ENCODE measurements at places on chromosomes 11 and 22.

- DNase-seq = no peak
Measured at GRCh38 chr11:96075532-96075959, 151.6 kb upstream of the MTMR2 start.

DNA sequence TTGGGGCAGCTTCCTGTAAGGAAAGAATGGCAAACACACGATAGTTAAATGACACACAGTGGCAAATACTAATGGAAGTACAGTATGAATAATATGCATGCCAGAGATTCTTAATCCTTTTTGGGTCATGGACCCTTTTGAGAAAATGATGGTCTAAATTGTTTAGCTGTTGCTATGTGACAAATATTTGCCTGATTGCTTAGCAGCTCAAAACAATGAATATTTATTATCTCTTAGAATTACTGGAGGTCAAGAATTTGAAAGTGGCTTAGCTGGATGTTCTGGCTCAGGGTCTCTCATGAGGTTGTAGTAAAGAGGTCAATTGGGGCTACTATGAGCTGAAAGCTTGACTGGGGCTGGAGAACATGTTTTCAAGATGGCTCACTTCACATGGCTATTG lies 69.7 kb downstream of the FANCF start:
- no peak for DNase-seq

- DNase-seq = no peak
Measured at GRCh38 chr11:73252577-73253191, 19.5 kb upstream of the P2RY6 start.

DNA sequence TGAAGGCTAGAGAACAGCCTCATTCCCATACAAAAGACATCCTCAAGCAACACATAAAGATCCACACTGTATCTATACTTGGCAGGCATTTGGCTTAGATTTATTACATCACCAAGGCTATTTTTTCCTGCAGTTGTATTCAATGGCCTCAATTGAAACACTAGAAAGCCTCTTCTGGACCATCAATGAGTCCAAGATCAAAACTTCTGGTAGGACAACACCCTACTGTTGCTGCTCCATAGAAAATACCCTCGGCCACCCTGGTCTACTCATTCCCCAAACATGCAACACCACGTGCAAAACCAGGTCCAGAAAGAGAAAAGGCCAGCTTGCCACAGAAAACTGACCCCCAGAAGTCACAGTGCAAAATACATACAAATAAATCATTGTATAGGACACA lies 56.9 kb upstream of the CADM1 start:
- DNase-seq = no peak

GRCh38 chr11:71112990-71113389 lies 139.4 kb downstream of the SHANK2 start:
- DNase-seq = no peak

DNA sequence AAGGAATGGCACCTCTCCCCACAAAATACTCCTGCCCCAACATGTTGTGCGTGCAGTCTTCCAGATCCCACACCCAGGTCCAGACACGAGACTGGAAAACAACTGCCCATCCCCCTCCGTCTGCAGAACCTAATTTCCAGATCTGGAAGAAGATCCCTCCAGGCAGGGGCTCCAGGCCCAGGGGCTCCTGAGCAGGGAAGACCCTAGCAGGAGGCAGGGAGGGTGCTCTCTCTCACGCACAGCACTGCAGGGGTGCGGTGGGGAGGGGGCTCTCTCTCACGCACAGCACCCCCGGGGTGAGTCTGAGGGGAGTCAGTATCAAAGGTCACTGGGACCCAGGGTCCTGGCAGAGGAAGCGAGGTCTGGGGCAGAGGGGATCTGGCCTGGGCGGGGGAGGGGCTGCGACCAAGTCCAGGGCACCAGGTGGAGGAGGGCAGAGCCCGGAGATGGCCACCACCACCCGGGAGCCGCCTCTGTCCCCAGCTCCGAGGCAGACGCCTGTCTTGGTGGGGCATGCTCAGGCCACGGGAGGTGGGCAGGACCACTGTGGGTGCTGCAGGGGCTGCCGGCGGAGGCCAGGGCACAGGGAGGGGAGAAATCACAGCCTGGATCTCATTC lies 1.7 kb downstream of the MLC1 start:
- no peak for DNase-seq

DNA sequence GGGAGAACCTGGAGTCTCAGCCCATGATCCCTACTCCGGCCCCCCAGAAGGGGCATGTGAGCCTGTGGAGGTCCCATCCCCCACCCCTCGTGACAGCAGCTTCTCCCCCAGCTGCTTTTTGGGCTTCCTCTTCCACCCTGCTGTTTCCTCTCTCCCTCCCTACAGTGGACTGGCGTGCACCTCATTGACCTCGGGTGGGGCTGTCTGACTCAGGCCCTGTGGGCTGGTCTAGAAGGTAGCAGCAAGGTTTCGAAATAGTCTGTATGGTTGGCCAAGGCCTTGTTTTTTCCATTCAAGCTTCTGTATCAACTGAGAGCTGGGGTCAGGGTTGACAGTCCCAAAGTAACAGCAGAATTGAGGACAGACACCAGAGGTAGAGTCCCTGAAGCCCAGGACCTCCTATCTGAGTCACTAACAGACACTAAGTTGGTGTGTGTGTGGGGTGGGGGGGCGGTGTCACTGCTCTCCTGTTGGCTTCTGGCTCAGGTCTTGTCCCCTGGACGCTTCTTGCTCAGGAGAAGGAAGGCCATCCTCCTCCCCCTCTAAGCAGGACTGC lies 7.7 kb downstream of the SLC37A2 start:
- peak; percentile 17 for DNase-seq

DNA sequence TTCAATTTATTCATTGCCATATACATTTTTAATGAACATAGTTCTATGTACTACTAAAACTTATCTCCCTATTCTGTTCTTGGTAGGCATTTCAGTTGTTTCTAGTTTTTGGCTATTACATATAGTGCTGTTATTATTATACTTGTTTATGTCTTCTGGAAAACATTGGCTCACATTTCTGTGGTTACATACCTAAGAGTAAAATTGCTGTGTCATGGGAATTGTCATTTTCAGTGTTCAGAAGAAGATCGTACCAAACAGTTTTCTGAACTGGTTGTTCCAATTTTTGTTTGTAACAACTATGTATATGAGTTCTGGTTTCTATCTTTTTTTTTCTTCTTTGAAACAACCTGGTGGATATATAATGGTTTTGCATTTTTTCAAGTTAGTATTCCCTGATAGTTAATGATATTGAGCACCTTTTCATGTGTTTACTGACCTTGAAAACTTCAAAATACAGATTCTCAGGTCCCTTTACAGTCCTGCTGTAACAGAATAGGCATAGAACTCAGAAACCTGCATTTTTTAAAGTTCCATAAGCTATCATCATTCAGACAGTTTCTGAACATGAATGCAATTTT lies 230.7 kb downstream of the JRKL start:
- DNase-seq = no peak

GRCh38 chr11:706439-706956 lies 467 bp downstream of the EPS8L2 start:
- peak; percentile 67 for DNase-seq

DNA sequence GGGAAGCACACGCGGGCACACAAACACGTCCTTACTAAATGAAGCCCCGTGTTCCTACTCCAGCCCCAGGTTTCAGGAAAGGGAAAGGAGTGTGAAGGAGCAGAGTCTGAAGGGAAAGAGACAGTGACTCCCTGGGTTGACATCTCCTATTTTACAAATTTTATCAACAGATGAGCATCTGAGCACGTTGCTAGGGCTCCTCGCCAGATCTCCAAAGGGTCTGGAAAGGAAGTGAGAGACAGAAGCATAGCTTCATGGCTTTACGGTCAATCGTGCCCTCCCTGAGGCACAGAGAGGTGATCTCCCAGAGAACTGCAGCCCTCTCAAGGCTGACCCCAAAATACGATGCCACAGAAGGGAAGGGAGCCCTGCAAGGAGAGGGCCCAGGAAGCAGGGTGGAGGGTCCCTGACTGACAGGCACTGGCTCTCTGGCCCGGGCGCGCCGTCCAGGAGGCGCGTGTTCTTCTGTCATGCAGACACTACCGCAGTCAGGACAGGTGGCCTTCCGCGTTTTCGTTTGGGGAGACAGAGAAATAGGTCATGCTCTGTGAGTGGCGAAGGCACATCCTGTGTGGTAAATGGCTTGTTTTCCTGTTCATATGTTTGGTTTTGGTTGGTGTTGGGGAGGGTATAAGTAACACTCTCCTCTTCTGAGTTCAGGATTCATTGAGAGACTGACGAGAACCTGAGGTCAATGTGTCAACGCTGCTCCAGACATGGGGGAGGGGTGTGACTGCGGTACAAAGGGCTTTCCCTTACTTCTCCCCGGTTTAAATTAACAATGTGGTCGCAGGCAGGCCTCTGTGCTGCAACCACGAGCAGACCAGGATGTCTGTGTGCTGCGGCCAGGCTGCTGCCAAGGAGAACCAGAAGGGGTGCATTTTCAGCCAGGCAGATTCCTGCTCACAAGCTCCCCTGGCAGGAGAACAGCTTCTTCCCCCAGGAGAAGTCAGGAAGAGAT lies 813.3 kb downstream of the OPCML start:
- DNase-seq = no peak

GRCh38 chr22:27443306-27443705 lies 358.2 kb downstream of the MN1 start:
- no peak for DNase-seq

DNA sequence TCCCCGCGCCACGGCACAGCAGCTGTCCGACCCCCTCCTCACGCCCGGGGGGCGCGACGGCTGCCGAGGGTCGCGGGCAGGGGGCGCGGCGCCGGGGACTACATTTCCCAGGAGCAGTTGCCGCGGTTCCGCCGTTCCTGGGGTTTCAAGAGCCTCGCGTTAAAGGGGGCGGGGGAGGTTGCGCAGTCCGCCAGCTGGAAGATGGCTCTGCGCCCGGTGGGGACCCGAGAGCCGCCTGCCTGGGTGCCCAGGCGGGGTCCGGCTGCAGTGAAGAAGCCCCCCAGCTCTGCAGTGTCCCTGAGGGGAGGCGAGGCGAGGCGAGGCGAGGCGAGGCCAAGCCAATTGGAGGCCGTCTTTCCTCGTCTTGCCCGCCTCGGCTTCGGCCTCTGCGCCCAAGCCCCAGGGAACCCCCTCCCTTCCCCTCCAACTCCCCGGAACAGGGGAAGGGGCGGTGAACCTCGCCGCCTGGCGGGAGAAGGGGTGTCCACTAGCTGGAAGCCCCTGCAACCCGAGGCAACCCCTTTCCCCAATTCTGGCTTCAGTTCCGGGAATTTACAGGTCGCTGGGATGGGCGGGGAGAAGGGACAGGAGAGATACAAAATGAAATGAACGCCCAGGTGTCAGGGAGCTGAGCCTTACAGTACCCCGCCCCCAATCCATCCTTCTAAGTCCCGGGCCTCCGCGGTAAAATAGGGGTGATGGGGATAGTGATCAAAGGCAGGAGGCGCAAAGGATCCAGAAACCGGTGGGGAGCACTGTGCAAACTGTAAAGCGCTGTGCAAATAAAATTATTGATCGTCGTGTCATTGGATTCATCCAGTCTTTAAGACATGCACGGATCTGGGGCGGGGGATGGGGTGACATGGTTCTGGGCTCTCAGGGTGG lies 5.2 kb upstream of the GCAT start:
- DNase-seq = peak; percentile 56

- DNase-seq = no peak
Measured at GRCh38 chr22:35761037-35761436, 43.4 kb downstream of the APOL5 start.

GRCh38 chr11:113907681-113908080 lies 3.1 kb downstream of the HTR3B start:
- no peak for DNase-seq

DNA sequence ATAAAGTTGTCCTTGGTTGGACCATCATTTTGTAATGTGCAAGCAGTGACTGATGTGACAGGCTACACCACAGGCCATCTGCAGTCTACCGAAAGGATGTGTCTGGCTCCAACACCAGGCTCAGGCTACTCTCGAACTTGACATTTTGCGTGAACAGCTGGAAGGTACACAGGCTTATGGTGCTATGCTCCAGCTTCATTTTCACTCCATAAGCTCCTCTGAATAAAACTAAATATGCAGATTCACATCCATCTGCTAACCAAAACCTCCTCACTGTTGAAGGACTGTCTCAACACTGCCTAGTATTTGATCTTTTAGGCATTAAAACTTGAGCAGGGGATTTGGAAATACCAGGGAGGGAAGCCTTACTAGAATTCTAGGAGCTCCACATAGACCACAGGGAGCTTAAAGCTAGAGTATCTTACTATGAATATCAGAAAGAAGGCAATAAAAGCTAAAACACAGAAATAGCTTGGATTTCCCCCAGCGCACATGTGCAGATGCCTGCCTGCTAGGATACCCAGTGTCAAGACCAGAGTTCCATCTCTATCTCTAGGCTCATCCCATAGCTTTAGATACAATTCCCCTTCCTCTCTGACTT lies 383.9 kb upstream of the FAT3 start:
- no peak for DNase-seq

All from ovary (tissue), 10 donors.